Activated naive CD8-positive, alpha-beta T cell treated with anti-CD3 and anti-CD28 coated beads, Interleukin-2, amount 10 ng/mL, durations not matched to agents 7 days and 5 days (primary cell): ENCODE measurements at places on chromosomes 13 and 19.
A peak's percentile ranks its signal among the peaks of the same experiment; 100 is the strongest.

GRCh38 chr19:38975214-38975860 is at the start of gene FBXO17:
FBXO17 (minus strand) TSS chr19:38975742; CDS start chr19:38950319, 25,423 bp downstream.
- no peak for DNase-seq

GRCh38 chr13:42769650-42770049 is 11.7 kb upstream of the FAM216B start:
- DNase-seq = no peak

- DNase-seq = no peak
These were observed 2.5 kb downstream of the ZNF430 start for GRCh38 chr19:21022996-21023395.

DNA sequence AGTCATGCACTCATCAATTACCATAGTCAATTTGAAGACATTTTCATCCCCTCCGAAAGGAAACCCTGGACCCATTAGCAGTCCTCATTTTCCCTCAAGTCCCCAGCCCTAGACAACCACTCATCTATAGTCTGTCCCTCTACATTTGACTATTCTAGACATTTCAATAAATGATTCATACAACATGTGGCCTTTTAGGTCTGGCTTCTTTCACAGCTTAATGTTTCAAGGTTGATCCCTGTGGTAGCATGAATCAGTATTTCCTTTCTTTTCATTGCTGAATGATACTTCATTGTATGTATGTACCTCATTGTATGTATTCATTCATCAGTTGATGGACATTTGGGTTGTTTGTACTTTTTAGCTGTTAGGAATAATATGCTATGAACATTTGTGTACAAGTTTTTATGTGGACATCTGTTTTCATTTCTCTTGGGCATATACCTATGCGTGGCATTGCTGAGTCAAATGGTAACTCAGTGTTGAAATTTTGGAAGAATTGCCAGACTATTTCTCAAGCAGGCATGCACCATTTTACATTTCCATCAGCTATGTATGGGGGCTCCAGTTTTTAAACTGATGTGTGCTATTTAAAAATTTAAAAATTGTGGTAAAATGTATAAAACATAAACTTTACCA is 18.4 kb downstream of the SPATA13 start:
- no peak for DNase-seq

DNA sequence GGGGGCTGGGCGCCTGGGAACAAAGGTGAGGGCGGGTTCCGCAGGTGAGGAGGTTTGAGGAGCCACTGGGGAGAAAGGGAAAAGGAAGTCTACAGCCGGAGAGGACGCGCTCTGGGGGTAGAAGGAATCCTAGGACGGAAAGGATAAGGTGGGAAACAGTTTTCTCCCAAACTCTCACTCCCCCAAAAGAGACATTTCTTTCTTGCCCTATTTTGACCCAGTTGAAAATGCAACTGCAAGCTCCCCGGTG is 651 bp upstream of the POLR1D start:
- DNase-seq = no peak

GRCh38 chr19:32800754-32801153 is 68.8 kb downstream of the SLC7A9 start:
- no peak for DNase-seq

- no peak for DNase-seq
These were observed 21.5 kb downstream of the ELL start for GRCh38 chr19:18500376-18500775.

DNA sequence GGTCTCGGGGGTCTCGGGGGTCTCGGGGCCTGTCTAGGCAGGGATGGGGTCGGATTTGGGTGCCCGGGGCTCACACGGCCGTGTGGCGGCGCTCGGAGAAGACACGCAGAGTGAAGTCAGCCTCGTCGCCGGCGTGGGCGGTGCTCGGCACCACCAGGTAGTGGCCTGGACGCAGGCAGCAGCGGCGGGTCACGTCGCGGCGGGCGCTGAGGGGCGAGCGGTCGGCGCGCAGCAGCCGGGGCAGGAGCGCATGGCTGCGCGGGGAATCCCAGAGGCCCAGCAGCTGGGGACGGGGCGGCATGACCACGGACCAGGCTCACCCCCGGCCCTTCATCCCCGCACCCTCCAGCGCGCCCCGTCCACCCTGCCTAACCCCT is 8.2 kb downstream of the CAPN12 start:
- peak; percentile 80 for DNase-seq

- DNase-seq = no peak
These were observed 203.2 kb downstream of the TUBA3C start for GRCh38 chr13:18978447-18978846.

DNA sequence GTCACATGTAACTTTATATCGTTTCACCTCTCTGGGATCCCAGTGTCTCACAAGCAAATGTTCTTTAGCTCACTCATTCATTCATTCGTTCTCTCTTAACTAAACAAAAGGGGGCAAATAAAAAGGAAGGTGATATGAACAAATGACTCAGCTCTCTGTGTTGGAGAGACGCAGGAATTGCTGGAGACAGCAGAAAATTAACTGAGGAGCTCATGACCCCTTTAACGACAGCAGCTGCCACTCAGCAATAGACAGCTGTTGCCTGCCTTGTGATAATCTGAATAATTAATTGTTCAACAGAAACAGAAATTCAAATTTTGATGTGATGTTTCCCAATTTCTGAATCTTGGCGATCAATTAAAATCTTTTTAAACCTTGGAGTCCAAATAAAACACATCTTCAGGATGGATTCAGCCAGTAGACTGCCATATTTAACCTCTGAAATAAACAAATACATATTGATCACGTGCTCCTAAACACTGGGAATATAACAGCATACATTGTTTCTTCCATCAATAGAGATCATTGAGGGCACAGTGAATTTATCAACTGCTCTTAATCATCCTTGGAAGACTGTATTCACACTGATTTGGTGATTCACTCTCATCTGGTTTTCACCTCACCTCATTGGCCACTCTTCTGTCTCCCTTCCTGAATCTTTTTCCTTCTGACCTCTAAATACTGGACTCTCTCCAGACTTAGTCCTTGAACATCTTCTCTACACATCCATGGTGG is 63.3 kb downstream of the MBNL2 start:
- DNase-seq = no peak

DNA sequence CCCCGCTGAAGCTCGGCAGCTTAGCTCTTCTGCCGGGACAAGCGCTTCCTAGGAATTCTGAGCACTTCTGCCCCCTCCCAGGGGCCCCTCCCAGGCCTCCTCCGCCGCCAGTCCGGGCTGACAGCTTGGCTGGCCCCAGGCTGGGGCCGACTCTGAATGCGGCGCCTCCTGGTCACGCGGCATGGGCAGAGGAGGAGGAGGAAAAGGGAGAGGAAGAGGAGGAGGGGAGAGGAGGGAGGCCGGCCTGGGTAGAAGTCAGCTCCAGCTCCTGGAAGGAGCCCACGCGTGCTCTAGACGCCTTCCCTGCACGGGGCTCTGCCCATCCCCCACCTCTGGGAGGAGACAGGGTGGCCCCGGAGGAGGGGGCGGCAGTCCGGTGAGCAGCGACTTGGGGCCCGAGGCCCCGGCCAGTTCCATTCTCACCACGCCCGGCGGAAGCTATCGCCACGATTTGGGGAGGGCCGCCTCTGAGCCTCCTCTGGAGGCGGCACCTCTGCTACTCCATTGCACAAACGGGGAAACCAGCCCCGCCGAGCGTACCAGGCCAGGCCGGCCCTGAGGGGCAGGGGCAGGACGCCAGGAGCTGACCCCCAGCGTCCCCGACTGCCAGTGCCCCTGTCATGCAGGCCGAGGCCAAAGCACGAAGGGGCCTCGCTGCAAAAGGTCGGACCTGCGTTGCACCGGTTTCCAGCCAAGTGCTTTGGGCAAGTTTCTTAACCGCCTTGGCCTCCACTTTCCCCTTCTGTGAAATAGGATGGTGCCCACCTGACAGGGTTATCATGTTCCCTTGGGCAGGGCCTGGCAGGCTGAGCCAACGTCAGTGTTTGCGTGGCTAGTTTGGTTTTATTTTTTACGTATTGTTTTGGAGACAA is 31.6 kb downstream of the CCNE1 start:
- DNase-seq = peak; percentile 41

DNA sequence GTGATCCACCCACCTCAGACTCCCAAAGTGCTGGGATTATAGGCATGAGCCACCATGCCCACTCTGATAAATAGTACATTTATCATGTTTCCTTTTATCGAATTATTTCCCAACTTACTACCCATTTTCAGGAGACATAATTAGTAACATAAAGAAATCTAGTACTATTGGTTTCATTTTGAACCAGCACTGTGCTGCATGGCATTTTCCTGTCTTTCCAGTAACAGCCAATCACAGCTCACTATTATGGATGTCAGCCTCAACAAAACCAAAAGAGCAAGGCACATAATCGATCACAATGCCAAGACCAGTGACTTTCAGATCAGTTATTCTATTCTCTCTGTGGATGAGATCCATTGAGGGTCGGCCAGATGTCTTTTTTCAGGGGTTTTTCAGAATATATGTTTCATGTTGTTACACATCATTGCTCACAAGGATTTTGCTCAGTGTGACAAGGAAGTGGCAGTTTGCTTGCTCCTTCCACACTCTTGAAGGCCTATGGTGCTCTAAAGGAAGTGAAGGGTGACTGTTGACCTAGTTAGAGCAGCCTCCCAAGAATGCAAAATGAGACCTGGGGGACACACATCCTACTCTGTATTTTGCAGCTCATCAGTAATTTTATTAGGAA is 233.4 kb downstream of the KCNRG start:
- DNase-seq = no peak

DNA sequence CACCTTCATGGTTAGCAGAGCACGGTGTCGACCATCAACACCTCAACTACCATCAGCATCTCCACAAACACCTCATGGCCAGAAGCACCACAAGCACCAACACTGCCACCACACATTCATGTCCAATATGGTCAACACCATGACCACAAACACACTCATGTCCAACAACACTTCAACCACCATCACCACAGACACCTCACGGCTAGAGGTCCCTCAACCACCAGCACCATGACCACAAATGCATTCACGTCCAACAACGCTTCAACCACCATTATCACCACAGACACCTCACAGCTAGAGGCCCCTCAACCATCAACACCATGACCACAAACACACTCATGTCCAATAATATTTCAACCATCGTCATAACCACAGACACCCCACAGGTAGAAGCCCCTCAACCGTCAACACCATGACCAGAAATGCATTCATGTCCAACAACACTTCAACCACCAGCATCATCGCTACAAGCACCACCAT is 10.2 kb downstream of the TRAPPC5 start:
- no peak for DNase-seq

- DNase-seq = no peak
These were observed 14.9 kb upstream of the LATS2 start for GRCh38 chr13:21076253-21076652.

GRCh38 chr13:23824371-23824770 is 64.8 kb downstream of the MIPEP start:
- no peak for DNase-seq

DNA sequence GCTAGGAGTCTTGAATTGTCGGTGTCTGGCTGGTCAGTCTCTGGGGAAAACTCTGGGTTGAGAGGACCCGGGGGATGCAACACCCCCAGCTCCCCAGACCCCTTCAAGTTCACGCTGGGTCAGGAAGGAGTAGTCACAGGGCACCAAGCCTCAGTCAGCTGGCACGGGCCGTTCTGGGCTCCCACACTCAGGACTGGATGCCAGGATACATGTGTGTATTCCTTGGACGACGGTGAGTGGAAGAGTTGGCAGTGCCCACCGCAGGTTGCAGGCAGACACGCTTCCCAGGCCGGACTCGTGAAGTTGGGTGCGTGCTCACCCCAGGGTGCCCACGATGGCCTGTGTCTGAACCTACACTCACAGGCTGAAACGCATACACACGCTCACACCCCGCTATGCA is 5.5 kb downstream of the GADD45B start:
- no peak for DNase-seq

- DNase-seq = no peak
These were observed 1.8 kb upstream of the CREB3L3 start for GRCh38 chr19:4151623-4152022.

DNA sequence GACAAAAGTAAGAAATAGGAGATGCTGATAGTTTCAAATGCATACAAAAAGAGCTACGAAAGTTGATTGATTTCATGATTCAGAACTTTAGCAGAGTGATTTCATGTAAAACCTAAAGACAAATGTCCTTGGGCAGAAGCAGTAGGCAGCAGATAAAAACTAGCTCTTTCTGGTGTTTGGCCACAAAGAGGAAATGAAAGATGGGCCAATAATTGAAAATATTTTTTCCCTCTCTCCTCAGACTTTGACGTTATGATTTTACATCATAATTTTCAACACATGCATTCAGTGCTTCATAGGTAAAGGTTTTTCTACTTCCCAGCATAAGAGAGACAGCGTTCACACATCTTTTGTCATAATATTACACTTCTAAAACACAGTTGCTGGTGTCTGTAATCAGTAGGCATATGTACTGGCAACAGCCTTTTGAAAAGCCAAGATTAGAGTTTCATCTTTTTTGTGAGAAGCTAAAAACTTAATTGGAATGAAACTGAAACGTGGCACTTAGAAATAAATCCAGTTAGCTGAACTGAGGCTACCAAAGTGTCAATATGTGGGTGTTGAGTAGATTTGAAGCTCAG is 9.3 kb downstream of the SCEL start:
- DNase-seq = no peak

GRCh38 chr19:55669418-55670279 is 5.4 kb upstream of the EPN1 start:
- no peak for DNase-seq

- DNase-seq = no peak
These were observed 32.2 kb upstream of the ZNF766 start for GRCh38 chr19:52237197-52237596.

DNA sequence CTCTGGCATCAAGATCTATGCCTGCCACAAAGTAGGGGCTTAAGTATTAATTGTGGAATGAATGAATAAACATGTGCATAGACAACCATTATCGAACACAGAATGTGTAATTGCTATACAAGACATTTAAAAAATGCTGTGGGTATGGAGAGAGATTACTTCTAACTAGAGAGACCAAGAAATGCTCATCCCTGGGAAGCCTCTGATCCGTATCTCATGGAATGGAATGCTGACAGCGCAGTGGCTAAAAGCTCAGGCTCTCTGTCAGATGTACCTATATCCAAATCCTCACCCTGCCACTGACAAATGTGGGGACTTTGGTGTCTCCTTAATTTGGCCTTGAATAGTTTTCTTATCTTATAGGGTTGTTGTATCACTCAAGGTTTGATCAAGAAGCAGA is 22.7 kb upstream of the MBNL2 start:
- DNase-seq = no peak
